ENCODE measurements at places on chromosomes 13 and 19. TPM values are rescaled to one million over a fixed set of nuclear protein-coding genes. Genes with fewer than 3 reads are reported as not detected.

GRCh38 chr13:100434010-100434763, 154.4 kb downstream of the GGACT start:
- H3K27ac ChIP-seq, result no peak overlapping the region
- no peak overlapping the region for H3K4me3 ChIP-seq
- no peaks in the 10 kb centered on the region for H3K4me1 ChIP-seq
- H3K36me3 ChIP-seq, result no peaks in the 10 kb centered on the region
- H3K27me3 ChIP-seq, result no peaks in the 10 kb centered on the region

- peak overlapping the region; percentile 71 for H3K4me3 ChIP-seq
- no peaks in the 10 kb centered on the region for H3K27me3 ChIP-seq
- H3K27ac ChIP-seq, result peak overlapping the region; percentile 95
These were observed 610 bp downstream of the ZNF791 start for GRCh38 chr19:12611361-12611699.

DNA sequence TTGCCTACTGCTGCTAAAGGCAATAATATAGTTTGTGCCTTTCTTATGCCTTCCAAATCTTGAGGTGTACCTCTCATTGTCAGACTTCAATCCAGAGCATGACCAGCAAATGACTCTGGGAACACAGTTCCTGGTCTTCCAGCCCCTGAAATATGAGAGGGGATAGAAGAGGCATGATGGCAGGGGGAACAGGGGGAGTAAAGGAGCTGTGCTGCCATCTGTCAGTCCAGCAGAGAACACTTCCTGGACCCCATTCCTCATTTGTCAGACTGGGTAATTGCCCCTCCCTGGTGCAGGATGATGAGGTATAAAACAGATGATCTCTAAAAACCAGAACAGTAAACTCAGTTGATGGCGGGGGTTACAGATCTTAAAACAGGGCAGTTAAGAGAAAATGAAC, 618.7 kb downstream of the DIAPH3 start:
- no peak overlapping the region for H3K4me3 ChIP-seq
- no peaks in the 10 kb centered on the region for H3K4me1 ChIP-seq
- no peaks in the 10 kb centered on the region for H3K36me3 ChIP-seq
- H3K27me3 ChIP-seq, result no peaks in the 10 kb centered on the region
- no peak for DNase-seq

DNA sequence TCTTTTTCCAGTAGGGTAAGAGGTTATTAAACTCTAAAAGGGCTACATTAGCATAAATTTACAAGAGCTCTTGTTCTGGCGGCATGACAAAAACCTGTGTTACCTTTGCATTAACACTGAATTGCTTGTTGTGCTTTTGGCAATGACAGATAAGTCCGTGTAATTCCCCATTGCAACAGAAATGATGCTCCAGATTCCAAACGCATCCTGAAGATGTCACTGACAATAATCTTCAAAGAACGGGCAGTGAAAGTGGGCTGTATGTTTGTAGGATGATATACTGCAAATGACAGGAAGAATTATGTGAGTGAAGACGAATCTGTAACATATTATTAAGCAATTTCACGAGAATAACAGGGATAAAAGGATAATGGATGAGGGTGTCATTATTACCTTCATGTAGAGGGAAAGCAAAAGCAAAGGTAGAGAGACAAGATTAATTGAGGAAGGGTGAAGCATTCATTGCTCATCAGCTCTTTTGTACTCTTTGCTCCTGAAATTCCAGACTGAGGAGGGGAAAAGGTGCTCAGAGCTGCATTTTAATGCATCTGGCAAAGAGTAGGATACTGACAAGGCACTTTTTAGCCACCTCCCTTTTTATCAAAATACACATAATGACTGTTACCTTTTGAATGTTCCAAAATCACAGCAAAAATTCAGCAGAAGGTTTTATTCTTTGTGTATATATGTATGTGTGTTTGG, 38.5 kb upstream of the MAB21L1 start:
- H3K36me3 ChIP-seq, result no peaks in the 10 kb centered on the region
- no peak overlapping the region for H3K27ac ChIP-seq
- no peaks in the 10 kb centered on the region for H3K4me1 ChIP-seq
- H3K27me3 ChIP-seq, result no peaks in the 10 kb centered on the region
- no peak for DNase-seq

GRCh38 chr13:101341464-101341863, 74.8 kb downstream of the NALCN start:
- DNase-seq, result no peak
- H3K36me3 ChIP-seq, result no peaks in the 10 kb centered on the region
- no peaks in the 10 kb centered on the region for H3K27me3 ChIP-seq
- H3K4me1 ChIP-seq, result no peaks in the 10 kb centered on the region

DNA sequence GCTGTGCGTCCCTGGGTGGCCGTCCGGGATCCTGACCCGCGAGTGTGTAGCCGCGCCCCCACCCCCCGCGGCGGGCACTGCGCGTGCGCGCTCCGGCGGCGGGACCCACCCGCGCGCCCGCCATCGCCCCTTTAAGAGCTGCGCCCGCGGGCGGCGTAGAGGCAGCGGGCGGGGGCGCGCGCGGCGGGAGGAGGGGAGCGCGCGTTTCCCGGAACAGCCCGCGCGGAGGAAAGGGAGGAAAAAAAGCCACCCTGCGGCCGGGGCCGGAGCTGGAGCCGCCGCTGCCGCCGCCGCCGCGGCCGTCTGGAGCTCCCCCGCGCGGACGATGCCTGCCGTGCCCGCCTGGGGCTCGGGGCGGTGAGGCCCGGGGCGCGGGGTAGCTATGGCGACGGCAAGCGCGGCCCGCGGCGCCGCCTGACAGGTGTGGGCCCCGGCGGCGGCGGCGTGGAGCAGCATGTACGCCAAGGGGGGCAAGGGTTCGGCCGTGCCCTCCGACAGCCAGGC, at the start of gene SSBP4:
TSS of gene SSBP4 (plus strand) at position 204 of the 504 bp plus-strand sequence. CDS start at position 455, 251 bp downstream.
- peaks cover 14% of the 10 kb centered on the region for H3K27me3 ChIP-seq
- H3K4me1 ChIP-seq, result peaks cover 76% of the 10 kb centered on the region
- H3K4me3 ChIP-seq, result peak within 1 kb of the TSS; percentile 61
- no peaks in the 10 kb centered on the region for H3K36me3 ChIP-seq
- DNase-seq, result peak; percentile 53

The ICAM4 gene
- 0.55 TPM for polyA plus RNA-seq

The RNF225 gene
- polyA plus RNA-seq, result not detected

The ADAMTSL5 gene
- polyA plus RNA-seq, result 4.8 TPM

The PSG2 gene
- not detected for polyA plus RNA-seq

The GGN gene
- polyA plus RNA-seq, result not detected
